HAP-1 (cell line): ENCODE measurements at places on chromosomes 2 and 18.
A peak's percentile ranks its signal among the peaks of the same experiment; 100 is the strongest.

GRCh38 chr18:63161761-63162195 is 157.8 kb downstream of the BCL2 start:
- no peak for DNase-seq

- DNase-seq: no peak
Observed at GRCh38 chr18:74679679-74680076, 82.0 kb downstream of the ZNF407 start.

DNA sequence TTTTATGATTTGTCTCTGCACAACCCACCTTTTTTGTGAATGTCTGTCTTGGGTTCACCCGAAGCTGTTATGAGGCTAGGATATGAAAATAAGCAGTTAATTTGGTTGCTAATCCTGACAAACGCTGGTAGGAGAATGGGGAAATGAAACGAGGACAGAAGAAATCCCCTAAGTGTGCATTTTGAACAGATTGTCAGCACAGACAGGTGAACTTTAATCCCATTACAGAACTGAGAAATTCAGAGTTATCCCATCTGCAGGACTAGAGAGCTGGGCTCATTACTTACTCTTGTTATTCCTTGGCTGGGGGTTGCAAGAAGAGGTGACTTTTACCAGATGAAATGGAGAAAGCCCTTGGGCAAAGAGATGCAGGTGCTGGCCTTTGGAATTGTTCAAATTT is 123.3 kb upstream of the NYAP2 start:
- DNase-seq: no peak

DNA sequence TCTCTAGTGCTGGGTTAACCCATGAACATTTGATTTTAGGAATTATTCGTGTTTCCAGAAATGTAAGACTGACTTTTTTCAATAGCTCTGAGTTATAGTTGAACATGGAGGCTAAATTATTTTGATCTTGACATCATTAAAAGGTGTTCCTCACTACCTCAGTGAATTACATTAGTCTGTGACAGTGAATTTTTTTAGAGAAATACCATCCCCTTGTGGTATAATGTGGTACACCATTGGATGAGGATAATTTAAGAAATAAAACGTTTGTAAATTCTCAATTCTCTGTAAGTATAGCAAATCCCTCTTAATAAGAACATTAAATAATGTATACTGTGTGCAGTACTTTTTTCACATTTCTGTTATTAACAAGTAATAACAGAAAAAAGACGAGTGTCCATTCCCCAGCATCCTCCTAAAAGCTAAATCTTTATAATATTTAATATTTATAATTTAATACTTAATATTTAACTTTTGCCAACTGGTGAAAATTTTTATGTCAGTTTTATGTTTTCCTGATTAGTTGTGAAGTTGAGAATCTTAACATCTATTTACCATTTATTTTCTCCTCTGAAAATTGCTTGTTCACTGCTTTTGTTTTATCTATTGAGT is 70.3 kb upstream of the CWC22 start:
- peak; percentile 23 for DNase-seq

- DNase-seq: no peak
Observed at GRCh38 chr2:27973592-27973991, 83.1 kb downstream of the BABAM2 start.

GRCh38 chr2:9382604-9383235 is 40.6 kb downstream of the ITGB1BP1 start:
- DNase-seq: no peak

GRCh38 chr2:235204948-235205347 is 253.1 kb downstream of the SH3BP4 start:
- DNase-seq: no peak

DNA sequence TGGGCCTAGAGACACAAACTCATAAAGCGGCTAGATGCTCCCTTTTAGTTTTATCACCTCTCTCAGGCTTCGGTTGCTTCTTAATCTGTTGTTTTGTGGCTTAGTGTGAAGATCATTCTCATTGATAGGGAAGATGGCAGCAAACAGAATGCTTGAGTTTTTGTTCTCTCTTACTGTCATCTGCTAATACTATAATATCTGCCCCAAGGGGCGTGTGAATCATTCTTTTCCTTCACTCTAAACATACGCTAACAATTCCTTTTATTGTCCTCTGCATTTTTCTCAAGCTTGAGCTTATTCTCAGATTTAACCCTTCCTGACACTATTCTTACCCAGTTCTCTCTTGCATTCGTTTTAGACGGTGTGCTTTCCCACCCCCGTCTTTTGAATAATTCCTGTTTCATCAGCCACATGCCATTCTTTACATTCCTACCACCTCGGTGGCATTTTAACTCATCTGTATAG is 323.9 kb upstream of the NRP2 start:
- DNase-seq: peak; percentile 60
